GM04504 (cell line): ENCODE measurements at places on chromosomes 5 and 9.
A peak's percentile ranks its signal among the peaks of the same experiment; 100 is the strongest.

GRCh38 chr5:66551945-66552344 is 44.2 kb upstream of the MAST4 start:
- DNase-seq = no peak

GRCh38 chr5:133387091-133387490 is 225.2 kb downstream of the FSTL4 start:
- DNase-seq = no peak

GRCh38 chr9:3480353-3480655 is 45.5 kb downstream of the RFX3 start:
- no peak for DNase-seq

DNA sequence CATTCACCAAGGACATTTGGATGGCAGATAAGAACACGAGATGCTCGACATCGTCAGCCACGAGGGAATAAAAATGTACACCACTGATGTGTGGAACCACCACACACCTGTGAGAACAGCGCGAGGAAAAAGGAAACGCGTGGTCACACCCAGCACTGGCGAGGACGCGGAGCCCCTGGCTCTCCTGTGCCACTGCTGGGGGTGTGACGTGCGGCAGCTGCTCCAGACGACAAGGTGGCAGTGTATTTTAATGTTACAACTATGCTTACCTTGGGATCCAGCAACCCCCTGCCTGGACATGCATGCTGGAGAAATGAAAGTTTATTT is 13.6 kb upstream of the CEP72 start:
- no peak for DNase-seq

DNA sequence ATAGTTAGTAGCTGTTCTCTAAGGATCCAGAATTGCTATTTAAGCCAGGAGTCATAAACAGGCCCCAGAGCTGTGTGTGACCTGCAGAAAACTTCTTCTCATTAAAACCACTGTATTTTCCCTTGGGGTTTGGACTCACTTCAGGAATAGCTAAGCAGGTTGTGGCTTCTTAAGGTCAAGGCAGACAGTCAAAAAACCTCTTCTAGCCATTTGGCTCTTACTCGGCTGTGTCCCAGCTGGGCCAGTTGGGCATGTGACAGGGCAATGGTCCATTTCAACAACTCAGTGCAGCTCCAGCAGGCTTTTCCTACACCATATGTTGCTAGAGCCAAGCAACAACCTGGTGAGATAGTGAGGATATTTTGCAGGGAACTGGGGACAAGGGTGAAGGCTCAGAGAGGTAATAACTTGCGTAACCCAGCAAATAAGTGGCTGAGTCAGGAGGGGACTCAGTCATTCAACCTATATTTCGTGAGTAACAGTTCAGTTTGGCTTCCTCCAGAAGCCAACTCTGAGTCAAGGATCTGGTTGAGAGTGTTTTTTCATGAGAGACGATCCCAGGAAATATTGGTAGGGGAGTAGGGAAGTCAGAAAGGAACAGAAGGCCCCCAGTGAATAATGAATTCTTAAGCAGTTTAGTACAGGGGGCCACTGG is 115.4 kb upstream of the PPP2R2B start:
- DNase-seq = no peak

DNA sequence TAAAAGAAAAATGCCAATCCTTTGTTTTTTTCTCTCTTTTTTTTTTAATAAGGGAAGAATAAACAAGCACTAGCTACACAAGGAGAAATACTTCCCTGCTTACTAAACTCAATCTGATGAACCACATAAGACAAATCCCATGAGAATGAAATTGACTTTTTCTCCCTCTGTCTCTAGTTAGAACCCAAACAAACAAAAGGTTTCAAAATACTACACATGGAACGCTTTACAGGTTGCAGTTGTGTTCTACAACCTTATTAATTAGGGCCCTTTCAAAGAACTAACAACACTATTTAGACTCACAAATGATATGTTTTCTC is 124.5 kb downstream of the PDE4D start:
- DNase-seq = no peak

- no peak for DNase-seq
These were observed 24.3 kb upstream of the CXCL14 start for GRCh38 chr5:135602882-135603721.

GRCh38 chr5:16057277-16057676 is 122.3 kb downstream of the MARCHF11 start:
- peak; percentile 12 for DNase-seq

GRCh38 chr5:57032151-57032551 is 80.2 kb upstream of the MIER3 start:
- DNase-seq = no peak

GRCh38 chr5:148988328-148988727 is 74.5 kb downstream of the SH3TC2 start:
- no peak for DNase-seq
